ENCODE measurements at places on chromosomes 3 and 15.

DNA sequence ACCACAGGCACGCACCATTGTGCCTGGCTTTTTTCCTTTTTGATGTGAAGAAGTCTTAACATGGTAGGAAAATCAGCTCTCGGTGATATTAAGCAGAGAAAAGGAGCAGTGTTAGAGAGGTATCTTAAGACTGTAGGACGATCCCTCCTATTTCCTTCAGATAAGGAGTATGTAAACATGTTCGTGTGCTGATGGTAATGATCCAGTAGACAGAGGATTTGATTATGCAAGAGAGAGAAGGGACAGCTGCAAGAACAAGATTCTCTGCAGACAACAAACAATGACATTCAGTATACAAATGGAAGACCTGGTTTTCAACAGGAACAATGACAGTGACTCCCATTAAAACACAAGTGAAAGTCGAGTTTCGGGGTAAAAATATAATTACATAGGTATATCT, 95.1 kb upstream of the MELTF start:
- DNase-seq = no peak

- DNase-seq = no peak
Observed at GRCh38 chr3:138030734-138031280, 20.8 kb downstream of the CLDN18 start.

DNA sequence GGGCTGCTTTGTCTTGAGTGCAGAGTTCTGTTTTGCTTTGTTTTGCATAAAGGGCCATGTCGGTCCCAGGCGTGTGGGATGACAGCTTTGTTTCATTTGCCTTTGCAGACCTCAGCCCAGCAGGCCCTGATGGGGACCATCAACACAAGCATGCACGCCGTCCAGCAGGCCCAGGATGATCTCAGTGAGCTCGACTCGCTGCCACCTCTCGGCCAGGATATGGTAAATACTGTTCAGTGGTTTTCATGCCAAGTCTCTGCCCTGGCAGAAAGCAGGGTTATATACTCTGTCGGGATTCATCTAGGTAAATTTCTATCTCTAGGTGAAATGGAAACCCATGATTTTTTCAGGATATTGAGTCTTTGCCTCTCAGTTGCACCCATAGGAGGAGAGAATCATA, 343.9 kb upstream of the TPM1 start:
- DNase-seq = no peak

DNA sequence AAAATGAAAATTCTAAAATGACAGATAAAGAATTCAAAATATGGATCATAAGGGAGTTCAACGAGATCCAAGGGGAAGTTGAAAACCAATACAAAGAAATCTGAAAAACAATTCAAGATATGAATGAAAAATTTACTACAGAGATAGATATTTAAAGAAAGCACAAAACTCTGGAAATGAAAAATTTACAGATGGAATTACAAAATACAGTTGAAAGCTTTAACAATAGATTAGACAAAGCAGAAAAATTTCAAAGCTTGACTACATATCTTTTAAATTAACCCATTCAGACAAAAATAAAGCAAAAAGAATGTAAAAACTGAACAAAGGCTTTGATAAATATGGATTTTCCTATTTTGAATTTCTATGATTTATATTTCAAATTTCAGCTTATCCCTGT, 211.1 kb downstream of the SLC9A9 start:
- no peak for DNase-seq

GRCh38 chr3:56890448-56891091, 88.8 kb upstream of the ARHGEF3 start:
- no peak for DNase-seq

GRCh38 chr3:53346514-53346913, 829 bp downstream of the DCP1A start:
- DNase-seq = no peak

DNA sequence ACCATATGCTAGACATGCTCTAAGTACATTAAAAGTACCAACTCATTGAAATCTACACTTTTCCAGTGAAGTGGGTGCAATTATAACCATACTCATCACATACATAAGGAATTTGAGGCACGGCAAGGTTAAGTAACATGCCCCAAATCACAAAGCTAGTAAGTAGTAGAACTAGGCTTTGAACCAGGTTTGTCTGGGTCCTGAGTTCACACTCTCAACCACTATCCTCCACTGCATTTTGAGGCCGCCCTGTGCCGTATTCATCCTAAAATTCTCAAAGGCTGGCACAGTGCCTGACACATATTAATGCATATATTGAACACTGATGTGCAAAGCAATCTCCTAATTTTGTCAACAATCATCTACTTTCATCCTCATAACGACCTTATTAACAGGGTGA, 68.8 kb upstream of the CDV3 start:
- no peak for DNase-seq

GRCh38 chr15:77851691-77852090, 219.0 kb upstream of the LINGO1 start:
- DNase-seq = no peak

- DNase-seq = no peak
Observed at GRCh38 chr3:62586356-62586755, 213.0 kb upstream of the FEZF2 start.

GRCh38 chr3:187567021-187567420, 103.2 kb downstream of the SST start:
- no peak for DNase-seq
